ENCODE measurements at places on chromosomes 6 and 20.

DNA sequence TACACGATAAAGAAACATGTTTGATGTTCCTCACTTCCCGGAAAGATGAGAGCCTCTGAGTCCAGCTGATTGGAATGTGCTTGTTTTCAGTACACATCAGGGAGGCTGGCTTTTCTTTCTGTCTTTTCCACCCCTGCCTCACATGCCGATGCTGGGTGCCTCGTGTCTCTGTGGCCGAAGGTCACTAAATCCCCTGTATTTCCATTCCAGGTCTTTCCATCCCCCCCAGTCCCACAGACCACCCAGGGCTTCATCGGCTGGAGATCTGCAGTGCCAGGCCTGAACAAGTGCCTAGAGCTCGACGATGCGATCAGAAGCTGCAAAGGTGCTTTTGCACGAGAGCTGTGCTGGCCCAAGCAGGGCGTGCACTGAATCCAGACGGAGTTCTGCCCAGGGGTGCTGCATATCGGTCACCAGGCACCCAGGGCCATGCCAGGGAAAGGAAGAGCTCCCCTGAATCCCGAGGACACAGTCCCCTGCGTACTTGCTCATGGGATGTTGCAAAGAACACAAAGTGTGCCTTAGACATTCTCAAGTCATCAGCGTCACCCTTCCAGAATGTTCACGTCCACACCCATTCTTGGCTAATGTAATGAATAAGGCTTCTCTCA is 67.9 kb downstream of the ANKRD60 start:
- DNase-seq: no peak

DNA sequence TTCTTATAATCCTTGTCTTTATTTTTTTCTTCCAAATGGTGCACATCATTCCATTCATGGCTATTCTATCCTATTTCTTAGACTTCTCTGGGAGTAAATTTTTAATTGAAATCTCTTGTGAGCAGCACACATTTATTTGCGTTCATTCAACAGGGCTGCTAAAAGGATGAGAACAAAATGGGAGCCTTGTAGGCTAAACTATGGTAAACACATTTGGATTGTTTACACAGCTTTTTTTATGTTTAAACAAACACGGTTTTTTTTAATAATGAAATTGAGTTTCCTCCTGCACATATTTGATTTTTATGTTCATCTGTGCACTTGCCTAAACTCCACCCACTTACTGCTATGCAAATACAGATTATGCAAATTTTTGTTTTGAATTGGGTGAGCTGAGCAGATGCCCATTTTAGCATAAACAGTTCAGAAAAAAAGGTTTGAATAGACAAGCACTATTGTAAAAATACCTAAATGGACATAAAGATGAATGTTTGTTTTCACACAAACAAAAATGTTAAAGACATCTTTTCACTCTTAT is 92.0 kb downstream of the OLIG3 start:
- no peak for DNase-seq

- no peak for DNase-seq
These were observed 87.0 kb upstream of the HMGCLL1 start for GRCh38 chr6:55666037-55666436.

DNA sequence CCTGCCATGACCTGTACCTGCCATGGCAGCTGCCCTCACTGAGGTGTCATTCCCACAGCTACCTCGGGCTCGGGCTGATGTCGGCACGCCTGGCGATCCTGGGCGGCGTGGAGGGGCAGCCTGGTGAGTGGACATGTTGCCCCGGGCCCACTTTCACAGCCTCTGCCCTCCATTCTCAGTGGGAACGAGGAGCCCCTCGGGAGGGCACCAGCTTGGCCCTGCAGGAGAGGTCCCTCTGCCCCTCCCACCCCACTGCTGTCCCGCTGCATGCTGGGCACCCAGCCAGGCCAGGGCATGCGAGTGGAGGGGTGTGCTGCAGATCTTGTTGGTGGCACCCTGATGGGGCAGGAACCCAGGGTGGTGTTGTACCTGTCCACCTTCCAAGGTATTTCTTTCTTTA is 23.0 kb downstream of the ENTPD6 start:
- DNase-seq: no peak

DNA sequence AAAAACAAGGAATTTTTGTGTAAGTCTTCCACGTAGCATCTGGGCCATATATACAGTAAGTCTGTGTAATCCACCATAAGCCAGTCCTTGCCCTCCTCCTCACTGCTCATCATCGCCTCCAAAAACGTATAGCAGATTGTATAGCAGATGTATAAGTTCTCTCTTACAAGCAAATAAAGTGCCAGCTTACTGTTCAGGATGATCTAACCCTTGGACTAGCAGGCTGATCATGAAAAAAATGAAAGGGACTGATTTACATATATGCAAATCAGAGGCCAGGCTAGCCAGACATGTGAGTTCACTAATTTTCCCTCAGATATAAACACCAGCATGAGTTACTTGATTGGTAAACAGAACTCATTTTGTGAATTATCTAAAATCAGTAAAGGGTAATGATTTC is 171.5 kb downstream of the LY86 start:
- no peak for DNase-seq

GRCh38 chr6:57209030-57209429 is 13.1 kb downstream of the RAB23 start:
- DNase-seq: no peak

DNA sequence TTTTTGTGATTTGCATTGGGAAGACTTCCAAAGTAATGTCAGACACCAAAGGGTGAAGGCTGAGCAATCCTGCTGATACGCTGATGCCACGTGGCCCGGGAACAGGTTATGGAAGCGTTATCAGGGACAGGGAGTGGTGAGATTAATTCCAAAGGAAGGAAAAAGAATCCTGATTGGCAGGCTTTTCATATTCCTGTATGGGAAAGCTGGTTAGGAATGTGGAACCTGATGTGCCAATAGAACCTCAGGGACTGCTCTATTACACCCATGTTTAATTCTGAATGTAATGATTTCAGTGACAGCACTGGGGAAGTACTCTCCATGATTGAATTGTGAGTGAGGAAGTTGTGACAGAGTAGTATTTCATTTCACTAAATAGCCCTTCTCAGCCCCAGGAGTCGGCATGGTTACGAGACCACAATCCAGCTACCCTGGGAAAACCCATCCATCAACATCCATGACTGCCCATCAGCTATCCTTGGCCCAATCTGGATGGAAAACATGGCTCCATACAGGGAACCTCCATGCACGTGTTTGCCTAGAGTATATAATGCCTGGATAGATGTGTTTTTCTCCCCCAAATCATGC is 49.4 kb downstream of the F13A1 start:
- no peak for DNase-seq

Measured in stimulated activated CD4-positive, alpha-beta T cell treated with anti-CD3 and anti-CD28 coated beads, Interleukin-1b, Interleukin-23, amount 100 ng/mL, for 1 hour (primary cell).